ENCODE measurements at places on chromosomes 13 and 19. TPM values are rescaled to one million over a fixed set of nuclear protein-coding genes. Genes with fewer than 3 reads are reported as not detected.

DNA sequence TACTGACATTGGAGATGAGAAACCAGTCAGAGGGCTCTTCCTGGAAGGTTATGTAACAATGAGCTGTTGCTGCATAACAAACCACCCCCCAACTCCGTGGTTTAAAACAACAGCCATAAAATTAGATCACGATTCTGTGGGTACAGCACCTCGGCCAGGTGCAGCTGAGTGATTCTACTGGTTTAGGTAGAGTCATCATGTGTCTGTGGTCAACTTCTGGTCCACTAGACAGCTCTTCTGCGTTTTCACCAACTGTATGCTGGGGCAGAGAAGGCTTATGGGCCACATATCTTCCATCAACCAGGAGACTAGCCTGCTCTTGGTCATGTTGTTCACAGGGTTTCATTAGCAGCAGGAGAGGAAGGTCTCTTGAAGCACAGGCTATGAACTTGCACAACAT lies 585.5 kb downstream of the KCTD12 start:
- no peak for DNase-seq

- no peak for DNase-seq
Measured at GRCh38 chr19:39558624-39559117, 18.7 kb upstream of the EID2 start.

The ZSCAN4 gene
- not detected for total RNA-seq

GRCh38 chr13:94710881-94711560 lies 1.3 kb downstream of the SOX21 start:
- peak; percentile 27 for DNase-seq

DNA sequence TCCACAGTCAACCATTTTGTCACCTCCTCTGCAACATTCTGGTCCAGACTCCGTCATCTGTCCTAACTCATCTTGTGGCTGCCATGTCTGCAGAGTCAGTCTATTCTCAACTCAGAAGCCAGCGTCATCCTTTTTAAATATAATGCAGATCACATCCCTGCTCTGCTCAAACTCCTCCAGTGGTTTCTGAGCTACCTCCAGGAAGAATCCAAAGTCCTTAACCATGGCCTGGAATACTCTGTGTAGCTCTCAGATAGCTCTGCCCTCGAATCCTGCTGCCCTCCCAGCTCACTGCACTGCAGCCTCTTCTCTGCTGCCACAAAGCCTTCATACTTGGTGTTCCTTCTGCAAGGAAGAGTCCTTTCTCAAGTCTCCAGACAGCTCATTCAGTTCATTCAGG lies 190.8 kb downstream of the FOXO1 start:
- DNase-seq = no peak

The TMEM145 gene
- total RNA-seq = not detected

- no peak for DNase-seq
Measured at GRCh38 chr13:106337096-106337850, 198.2 kb downstream of the EFNB2 start.

DNA sequence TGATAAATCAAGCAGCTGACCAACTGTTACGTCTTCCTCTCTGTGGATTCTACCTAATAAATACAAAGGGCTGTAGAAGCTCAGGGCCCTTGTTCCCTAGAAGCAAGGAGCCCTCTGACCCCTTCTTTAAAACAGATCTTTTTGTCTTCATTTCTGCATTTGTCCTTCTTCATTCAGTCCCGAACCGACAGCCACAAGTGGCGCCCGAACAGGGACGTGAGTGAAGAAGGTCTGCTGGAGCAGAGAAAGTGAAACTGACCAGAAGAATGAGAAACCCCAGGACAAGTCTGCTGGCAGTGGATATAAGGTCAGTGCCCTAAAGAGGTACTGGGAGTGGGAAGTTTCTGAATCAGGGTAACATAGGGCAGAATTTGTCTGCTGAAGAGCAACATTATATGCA lies 13.1 kb downstream of the ZNF773 start:
- DNase-seq = no peak

Data from lung (tissue), 17 donors.